Stimulated activated CD4-positive, alpha-beta T cell treated with anti-CD3 and anti-CD28 coated beads, Interleukin-1b, Interleukin-23, amount 100 ng/mL, for 24 hours (primary cell): ENCODE measurements at places on chromosomes 2 and 18.

- DNase-seq = no peak
Observed at GRCh38 chr2:228927028-228928010, 343.8 kb downstream of the PID1 start.

GRCh38 chr2:191526953-191527556 lies 150.9 kb upstream of the NABP1 start:
- DNase-seq = no peak

- no peak for DNase-seq
Observed at GRCh38 chr2:14745288-14746076, 113.0 kb downstream of the LRATD1 start.

DNA sequence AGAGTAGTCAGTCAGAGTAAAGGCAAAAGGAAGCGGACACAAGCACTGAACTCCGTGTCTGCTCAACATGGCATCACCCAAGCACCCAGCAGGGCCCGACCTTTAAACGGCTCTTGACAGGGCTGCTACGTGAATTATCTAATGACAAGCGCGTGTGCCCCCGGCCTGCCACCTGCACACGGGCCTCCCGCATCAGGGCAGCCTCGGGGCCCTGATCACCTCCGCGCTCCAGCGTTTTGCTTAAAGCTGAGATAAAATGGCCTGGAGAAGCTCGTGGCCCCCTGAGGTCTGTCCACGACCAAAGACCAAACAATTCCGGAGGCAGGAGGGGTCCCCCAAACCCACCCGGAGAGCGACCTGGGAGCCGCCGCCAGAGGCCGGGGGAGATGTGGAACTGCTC lies 376 bp downstream of the NDUFA10 start:
- DNase-seq = peak; percentile 6

GRCh38 chr2:197121255-197121654 lies 189.3 kb downstream of the ANKRD44 start:
- no peak for DNase-seq

DNA sequence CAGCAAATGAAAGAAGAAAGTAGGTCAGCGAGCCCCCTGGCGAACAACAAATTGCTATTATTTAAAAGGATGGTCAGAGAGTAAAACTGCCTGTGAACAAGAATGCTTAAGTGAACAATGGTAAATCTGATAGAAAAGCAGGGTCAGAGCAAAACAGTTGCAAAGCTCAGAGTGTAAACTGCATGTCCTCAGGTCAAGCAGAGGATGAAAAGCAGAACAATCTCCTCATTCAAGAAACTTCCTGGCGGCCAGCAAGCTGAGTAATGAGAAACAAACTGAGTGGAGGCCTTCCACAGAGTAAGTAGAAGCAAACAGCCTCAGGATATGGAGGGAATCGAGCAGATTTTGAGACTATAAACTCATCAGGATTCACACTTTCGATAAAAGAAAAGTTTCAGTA lies 117.9 kb downstream of the PPP1R1C start:
- DNase-seq = no peak

DNA sequence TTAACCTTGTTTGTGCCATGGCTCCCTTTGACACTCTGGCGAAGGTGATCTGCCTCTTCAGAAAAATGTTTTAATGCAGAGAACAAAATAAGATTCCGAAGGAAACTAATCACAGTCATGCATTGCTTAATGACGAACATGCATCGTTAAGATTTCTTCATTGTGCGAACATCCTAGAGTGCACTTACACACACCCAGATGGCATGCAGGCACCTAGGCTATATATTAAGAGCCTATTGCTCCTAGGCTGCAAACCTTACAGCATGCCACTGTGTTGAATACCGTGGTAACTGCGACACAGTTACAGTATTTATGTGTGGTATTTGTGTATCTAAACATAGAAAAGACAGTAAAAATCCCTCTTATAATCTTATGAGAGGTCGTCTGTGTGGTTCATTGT lies 8.3 kb downstream of the ASAP2 start:
- no peak for DNase-seq
